ENCODE measurements at places on chromosomes 13 and 19.

DNA sequence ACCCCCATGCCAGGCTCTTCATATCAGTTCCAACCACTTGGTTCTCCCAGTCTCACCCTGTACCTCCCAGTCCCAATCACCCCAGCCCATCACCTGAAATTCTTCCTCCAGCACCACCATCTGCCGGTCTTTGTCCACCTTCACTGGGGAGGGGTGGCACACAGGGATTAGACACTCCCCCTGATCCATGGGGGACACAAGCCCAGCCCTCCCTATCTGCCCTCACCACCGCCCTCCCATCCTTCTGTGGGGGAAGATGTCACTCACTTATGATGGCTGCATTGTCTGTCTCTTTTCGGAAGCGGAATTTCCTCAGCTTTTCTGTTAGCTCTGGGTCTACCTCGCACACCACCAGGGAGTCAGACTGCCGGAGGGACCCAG, 685 bp downstream of the GMFG start:
- no peak for DNase-seq

GRCh38 chr19:14700711-14701375, 11.0 kb downstream of the ZNF333 start:
- no peak for DNase-seq

DNA sequence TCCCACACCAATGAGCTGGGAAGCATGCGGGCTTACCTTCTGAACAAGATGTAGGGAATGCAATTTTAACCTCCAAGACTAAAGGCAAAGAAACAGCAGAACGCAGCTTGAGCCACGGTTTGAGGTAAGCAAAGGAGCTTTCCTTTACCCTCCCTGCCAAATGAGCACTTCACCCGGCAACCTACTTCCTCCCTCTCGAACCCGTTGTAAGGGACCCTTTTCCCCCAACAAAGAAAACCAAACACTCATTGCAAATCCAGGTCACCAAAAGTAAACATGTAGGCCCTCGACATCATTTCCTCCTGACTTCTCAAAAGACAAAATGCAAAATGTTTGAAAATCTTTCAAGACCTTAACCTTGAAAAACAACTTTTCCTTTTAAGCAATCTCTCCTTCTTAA, 65.3 kb downstream of the ABCC4 start:
- no peak for DNase-seq

DNA sequence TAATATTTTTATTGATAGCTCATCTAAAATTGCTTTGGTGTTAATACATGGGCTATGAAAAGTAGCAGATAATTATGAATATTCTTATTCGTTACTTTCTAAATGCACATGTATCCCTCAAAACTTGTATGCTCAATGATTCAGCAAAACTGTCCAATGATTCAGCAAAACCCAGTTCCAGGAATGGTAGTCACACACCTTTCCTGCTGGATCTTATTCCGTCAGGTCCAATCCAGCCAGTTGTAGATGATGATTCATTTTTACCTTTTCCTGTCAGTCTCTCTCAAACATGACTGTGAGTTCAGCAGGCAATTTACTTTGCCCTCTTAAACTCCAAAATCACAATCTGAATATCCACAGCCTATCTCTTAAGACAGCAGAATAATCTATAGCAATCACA, 1082.6 kb downstream of the EFNB2 start:
- DNase-seq: no peak

DNA sequence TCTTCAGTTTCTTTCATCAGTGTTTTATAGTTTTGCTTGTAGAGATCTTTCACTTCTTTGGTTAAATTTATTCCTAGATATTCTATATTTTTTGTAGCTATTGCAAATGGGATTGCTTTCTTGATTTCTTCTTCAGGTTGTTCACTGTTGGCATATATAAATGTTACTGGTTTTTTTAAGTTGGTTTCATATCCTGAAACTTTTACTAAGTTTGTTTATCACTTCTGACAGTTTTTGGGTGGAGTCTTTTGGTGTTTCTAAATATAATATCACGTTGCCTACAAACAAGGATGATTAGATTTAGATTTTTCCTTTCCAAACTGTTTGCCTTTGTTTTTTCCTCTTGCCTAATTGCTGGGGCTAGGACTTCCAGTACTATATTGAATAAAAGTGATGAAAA, 109.7 kb downstream of the PAN3 start:
- no peak for DNase-seq

- DNase-seq: no peak
Measured at GRCh38 chr13:93539914-93540313, 313.3 kb downstream of the GPC6 start.

GRCh38 chr13:46647512-46648065, 94.6 kb downstream of the LRCH1 start:
- no peak for DNase-seq

DNA sequence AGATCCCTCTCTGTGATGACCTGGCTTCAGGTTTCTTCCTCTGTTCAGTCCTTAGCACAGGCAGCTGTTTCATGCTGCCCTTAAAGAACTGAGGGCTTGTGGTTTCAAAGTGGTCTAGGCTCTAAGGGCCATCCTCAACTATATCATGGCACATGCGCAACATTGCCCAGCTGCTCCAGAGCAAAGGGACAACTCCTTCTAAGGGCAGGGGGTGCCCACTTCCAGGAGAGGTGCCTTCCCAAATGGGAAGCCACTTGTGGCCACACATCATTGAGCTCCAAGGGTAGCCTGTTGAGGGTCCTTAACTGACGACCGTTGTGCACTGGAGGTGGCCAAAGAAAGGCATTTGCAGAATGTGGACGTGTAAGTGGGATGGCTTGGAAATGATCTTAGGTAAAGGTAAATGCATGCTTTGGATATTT, 7.3 kb downstream of the GPR183 start:
- DNase-seq: no peak

DNA sequence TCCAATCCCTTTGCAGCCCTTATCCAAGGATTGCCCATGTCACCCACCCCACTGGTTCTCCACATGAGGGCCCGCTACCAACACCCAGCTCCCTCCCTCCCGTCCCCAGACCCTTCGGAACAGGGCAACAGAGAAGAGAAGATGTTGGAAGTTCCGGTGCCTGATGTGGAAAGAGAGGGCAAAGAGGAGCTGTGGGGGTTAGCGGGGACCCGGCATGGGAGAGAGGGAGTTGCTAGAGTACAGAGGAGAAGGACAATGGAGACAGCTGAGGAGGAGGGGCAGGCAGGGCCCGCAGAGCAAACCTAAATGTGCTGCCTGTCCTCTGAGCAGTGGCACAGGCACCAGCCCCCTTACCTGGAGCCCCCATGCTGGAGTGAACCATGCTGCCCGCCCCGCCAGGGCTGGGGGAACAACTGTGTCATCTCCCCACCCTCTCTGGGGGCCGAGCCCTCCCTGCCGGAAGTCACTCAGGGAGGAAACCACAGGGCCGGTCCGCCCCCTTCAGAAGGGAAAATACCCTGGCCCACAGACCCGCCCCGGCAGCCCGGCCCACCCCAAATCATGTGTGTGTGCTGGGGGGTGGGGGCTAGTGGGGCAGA, at the start of gene POU2F2:
TSS of gene POU2F2 (minus strand) at position 417 of the 599 bp plus-strand sequence. CDS start at position 382, 35 bp downstream.
- peak; percentile 70 for DNase-seq

GRCh38 chr13:25843692-25844091, 208.1 kb downstream of the SHISA2 start:
- no peak for DNase-seq

- DNase-seq: no peak
Measured at GRCh38 chr13:90551253-90551652, 796.2 kb upstream of the MIR17HG start.

- DNase-seq: no peak
Measured at GRCh38 chr13:98447881-98448641, 128.8 kb downstream of the STK24 start.

GRCh38 chr19:7333198-7334118, 15.3 kb upstream of the ARHGEF18 start:
- no peak for DNase-seq

GRCh38 chr13:87678372-87678752, 7.2 kb downstream of the SLITRK5 start:
- DNase-seq: no peak

Data from activated T-helper 1 cell treated with anti-CD3 and anti-CD28 coated beads, Interleukin-2, amount 50 U/mL, for 16 hours (primary cell).